ENCODE measurements at places on chromosomes 3 and 15.

DNA sequence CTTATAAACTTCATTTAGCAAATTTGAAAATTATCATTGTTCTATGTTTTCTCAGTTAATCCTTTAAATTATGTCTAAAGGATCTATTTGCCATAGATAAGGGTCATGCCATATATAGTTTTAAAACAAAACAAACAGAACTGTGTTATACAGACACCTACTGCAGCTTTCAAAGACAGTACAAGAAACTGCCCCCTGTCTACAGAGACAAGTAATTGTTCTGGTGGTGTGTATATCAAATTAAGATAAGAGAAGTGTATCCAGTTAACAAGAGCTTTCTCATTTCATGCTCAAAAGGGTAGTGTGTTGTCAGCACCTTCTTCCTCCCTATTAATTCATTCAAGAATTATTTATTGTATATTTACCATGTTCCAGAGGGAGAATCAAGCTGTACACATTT lies 201.2 kb downstream of the FMN1 start:
- DNase-seq, result no peak

DNA sequence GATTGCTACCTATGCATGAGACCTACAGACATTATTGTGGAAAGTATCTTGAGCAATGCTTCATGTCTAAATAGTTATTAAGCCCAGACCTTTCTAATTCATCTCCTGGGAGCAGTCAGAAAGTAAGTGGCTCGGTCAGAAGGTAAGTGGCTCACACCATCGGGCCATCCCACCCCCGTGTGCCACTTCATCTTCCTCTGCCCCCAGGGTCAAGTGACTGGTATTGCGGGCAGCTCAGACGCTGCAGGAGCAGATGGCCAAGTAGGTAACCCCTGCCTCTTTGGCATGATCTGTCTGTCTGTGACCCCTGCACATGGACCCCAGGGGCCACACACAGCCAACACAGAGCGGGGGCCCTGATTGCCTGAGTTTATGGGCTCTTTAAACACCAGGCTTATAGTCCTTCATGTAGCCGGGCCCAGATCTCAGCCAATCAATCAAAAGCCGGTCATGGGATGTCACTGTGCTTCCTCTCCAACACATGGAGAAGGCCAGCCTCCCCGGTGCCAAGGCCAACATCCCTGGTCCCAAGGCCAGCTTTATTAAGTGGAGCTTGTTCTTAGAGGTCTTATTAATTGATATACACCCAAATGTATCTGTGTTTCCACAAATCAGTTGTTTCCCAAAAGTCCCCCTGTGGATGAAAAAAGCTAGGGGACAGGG lies 42.9 kb downstream of the LARP6 start:
- no peak for DNase-seq

DNA sequence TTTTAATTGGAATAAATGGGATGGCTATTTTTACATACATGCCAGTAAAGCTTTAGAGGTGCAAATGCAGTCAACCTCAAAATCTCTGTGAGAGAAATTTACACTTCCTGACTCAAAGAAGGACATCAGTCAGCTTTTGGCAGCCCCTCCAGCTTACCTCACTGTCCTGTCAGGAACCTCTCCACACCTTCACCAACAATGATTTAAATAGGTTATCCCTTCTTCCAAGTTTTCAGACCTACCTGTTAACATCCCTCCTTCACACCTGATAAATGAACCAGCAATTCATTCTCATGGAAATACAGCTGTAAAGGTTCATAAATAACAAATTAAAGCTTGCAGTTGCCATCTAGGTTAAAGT lies 286.1 kb downstream of the SHOX2 start:
- DNase-seq, result no peak

DNA sequence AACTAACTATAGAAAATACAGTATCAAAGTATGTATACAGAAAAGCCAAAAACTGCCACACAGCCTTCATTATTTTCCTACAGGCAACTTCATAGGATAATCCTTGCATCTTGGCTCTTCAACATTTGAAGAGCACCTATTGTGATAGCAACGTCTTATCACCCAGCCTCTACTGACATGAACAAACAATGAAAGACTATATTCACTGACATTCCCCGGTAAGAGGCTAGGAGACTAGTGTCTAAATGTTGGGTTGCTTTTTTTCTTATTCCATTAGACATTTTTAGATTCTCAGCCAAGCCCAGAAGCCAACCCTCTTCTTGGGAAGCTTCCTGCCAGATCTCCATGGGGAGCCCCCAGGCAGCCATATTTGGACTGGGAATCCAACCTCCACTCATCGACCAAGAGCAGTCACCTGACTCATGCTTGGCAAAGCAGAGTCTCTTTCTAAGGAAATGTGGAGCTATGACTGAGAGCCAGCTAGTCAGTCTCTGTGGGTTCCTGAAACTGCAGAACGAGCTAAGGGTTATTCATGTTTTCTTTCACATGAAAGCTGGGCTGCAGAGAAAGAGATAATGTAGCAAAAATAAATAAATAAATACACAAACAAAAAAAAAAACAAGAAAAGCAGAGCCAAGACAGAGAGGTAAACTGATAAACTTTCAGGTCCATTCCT lies 227.5 kb downstream of the MAGI1 start:
- no peak for DNase-seq
